ENCODE measurements at places on chromosomes 12 and 14. TPM values are rescaled to one million over a fixed set of nuclear protein-coding genes. Genes with fewer than 3 reads are reported as not detected.

GRCh38 chr12:97912943-97913342, 450.3 kb downstream of the RMST start:
- no peak for DNase-seq

GRCh38 chr12:19998961-19999804, 369.2 kb upstream of the PDE3A start:
- no peak for DNase-seq

DNA sequence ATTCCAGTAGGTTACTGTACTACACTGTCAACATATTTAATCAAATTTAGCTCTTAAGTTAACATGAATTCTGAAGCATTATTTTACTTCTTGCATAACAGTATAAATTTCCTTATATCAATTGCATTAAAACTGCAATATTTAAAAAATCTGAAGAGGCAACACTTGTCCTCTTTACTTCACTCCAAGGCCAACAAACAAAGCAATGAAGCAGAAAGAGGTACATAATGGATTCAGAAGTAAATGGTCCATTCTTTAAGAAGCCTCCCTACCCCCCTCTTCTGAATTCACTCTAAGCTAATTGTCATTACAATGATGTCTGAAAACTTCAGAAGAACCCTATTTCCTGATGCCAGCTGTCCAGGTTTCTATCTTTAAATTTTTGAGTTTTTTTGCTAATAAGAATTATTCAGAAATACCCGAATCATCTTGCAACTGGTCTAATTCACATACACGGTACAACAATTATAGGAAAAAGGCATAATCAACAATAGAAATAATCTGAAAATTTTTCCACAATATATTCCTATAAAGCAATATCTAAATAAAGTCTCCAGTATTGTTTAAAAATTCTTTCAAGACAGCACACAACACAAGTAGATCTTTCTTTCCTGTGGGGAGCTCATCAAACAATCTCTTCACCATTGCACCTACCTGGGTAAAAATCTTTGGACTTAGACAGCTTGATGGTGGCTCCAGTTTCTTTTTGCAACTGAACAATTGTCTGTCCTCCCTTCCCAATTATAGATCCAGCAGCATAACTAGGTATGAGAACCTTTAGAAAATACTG, 2.9 kb downstream of the NOVA1 start:
- no peak for DNase-seq

DNA sequence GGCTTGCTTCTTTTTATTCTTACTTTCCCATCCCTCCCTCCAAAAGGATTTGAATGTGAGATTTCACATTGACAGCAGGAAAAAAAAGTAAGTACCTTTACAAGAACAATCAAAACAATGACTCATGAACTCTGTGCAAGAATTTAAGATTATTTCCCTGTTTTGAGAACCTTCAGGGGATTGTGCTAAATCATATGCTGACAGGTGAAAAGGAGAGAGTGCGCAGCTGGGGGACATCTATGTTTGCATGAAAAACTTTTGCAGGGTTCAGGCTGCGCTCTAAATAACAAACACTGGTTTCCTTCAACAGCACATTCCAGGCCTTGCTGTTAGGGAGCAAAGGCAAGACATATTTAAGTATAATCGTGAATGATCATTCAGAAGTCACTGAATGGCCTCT, 27.3 kb downstream of the RERG start:
- no peak for DNase-seq

- DNase-seq = no peak
Observed at GRCh38 chr12:96194971-96195844, 1.0 kb downstream of the ELK3 start.

GRCh38 chr14:73386342-73386741, 72.0 kb downstream of the NUMB start:
- no peak for DNase-seq

DNA sequence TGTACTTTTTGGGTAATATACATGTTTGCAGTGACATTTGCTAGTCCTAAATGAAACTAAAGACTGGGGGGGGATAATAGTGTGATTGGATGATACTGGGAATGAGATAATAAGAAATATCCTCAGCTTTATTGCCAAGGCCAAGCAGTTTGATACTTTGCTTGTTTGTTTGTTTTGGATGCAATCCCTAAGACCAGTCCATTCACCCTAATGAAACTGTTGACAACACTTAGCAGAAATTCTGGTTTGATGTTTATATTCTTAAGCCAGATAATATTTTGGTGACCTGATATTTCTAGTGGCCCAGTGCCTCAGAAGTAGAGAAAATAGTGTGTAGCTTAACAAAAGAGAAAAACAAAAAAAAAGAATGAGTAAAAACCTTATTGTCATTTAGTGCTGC, 1.8 kb downstream of the PHC1 start:
- DNase-seq = no peak

DNA sequence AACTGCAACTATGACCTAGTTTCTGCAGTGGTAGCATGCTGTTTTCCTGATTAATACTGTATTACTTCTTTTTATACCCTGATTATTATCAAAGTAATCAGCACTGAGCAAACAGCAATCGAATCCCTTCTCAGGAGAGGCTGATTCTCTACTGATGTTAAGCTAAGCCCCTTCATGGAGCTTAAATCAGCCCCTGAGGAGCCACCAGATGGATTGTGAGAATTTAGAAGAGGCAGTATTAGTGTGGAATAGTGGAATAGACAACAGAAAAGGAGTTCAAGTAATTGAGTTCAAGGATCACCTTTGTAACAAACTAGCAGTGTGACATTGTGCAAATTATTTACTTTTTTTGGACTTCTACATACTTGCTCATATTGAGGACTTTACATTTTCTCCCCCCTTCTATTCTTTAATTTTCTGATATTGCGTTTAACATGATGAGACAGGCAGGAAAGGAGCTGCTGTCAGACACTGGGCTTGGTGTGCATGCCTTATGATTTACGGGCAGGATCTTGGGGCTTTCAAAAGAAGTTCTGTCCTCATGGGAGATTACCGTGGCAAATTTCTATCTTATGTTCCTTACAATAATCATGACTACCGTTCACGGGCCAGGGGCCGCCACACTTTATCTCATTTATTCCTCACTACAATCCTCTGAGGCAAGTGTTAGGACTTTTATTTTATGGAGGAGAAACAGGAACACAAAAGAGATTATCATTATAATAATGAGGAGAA, 68.0 kb downstream of the PTPRR start:
- DNase-seq = no peak

- DNase-seq = no peak
Observed at GRCh38 chr14:95514131-95515079, 2.0 kb downstream of the SYNE3 start.

DNA sequence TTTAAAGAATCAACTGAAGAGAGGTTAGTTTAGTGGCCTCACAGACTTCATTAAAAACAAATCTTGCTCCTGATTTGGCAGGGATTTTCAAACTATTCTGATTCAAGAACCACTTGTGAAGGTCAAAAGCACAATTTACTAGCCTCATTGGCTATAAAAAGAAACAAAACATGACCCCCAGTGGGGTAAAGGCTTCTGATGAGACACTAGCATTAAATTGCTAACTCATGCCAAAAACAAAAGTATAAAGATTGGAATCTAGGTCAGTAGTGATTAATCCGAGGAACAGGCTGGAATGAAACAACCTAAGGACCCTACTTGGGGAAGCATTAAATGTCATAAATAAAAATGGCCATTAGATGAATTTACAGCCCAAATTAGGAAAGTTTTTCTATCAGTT, 312.3 kb downstream of the PAWR start:
- DNase-seq = no peak

- no peak for DNase-seq
Observed at GRCh38 chr12:1912580-1913376, 5.7 kb downstream of the CACNA2D4 start.

- no peak for DNase-seq
Observed at GRCh38 chr12:121637231-121637914, 11.0 kb downstream of the ORAI1 start.

The ABCC9 gene
- 0.03 TPM for total RNA-seq

The KERA gene
- total RNA-seq = not detected

The ZFHX2 gene
- total RNA-seq = 2.4 TPM

Measured in Panc1 (cell line).